Activated T-helper 1 cell treated with anti-CD3 and anti-CD28 coated beads, Interleukin-12 subunit alpha, Interleukin-12 subunit beta, Interleukin-2, Interleukin-4 antibody, amounts not matched to agents 30 ng/mL and 10 ng/mL and 1 ng/mL, durations not matched to agents 14 hours and 24 hours and 36 hours (primary cell): ENCODE measurements at places on chromosomes 2 and 18. TPM values are rescaled to one million over a fixed set of nuclear protein-coding genes. Genes with fewer than 3 reads are reported as not detected.
A peak's percentile ranks its signal among the peaks of the same experiment; 100 is the strongest.

DNA sequence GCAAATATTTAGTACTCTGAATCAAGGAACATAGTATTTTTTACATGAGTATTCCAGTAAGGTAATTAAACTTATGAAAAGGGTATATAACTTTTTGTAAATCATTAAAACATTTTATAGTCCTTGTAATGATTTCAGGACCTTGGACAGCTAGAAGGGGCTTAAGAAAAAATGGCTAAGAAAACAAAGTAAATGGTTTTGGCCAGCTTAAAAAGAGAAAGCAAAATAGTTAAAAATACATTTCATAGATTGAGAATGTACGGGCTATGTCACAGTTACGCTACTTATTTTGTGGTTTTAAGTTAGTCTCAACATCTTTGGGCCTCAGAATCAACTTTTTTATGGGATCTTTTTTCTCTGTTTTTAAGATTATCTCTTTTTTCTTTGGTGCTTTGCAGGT, 26.7 kb downstream of the POLI start:
- H3K4me1 ChIP-seq, result no peaks in the 10 kb centered on the region
- H3K4me3 ChIP-seq, result no peak overlapping the region
- DNase-seq, result no peak

Gene ABCG8
- 0.13 TPM in 1 of 2 replicates, not detected in the other for total RNA-seq

GRCh38 chr2:56918790-56919189, 735.0 kb downstream of the CCDC85A start:
- H3K36me3 ChIP-seq, result no peaks in the 10 kb centered on the region
- no peak overlapping the region for H3K4me3 ChIP-seq
- H3K4me1 ChIP-seq, result no peaks in the 10 kb centered on the region
- no peak overlapping the region for H3K27ac ChIP-seq

GRCh38 chr2:80395251-80395650, 90.7 kb upstream of the LRRTM1 start:
- no peak overlapping the region for H3K27ac ChIP-seq
- H3K4me3 ChIP-seq, result no peak overlapping the region
- H3K4me1 ChIP-seq, result no peaks in the 10 kb centered on the region
- no peaks in the 10 kb centered on the region for H3K27me3 ChIP-seq
- no peak for DNase-seq

GRCh38 chr2:230453006-230453405, 37.0 kb downstream of the SP100 start:
- H3K27me3 ChIP-seq, result no peaks in the 10 kb centered on the region
- H3K36me3 ChIP-seq, result peaks cover 76% of the 10 kb centered on the region
- no peak for DNase-seq

Gene CPSF3
- total RNA-seq, result 74.3 and 74.7 TPM in 2 replicates

- H3K36me3 ChIP-seq, result no peaks in the 10 kb centered on the region
- DNase-seq, result no peak
- no peak overlapping the region for H3K4me3 ChIP-seq
- no peak overlapping the region for H3K27ac ChIP-seq
- peaks cover 6% of the 10 kb centered on the region for H3K27me3 ChIP-seq
- no peaks in the 10 kb centered on the region for H3K4me1 ChIP-seq
Measured at GRCh38 chr18:48079885-48080284, 149.4 kb upstream of the SMAD2 start.

Gene DPYSL5
- 0.23 TPM in 1 of 2 replicates, not detected in the other for total RNA-seq

GRCh38 chr18:23131693-23132319, 3.5 kb upstream of the CABLES1 start:
- no peak overlapping the region for H3K27ac ChIP-seq
- peaks cover 22% of the 10 kb centered on the region for H3K27me3 ChIP-seq
- H3K4me1 ChIP-seq, result peaks cover 20% of the 10 kb centered on the region
- no peak overlapping the region for H3K4me3 ChIP-seq

DNA sequence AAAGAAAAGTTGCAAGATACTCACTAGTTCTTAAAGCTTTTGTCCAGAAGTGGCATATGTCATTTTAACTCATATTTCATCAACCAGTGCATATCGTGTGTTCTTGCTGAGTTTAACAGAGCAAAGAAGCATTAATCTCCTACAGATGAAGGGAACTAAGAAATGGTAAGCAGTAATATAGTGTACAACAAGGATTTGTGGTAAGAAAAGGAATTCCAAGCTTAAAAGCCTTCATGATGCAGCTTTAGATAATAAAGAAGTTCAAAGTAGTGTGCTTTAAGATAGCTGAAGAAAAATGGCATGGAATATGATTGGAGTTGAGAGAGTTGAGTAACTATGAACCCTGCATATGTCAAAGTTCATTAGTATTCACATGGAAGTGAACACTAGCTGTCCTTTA, 649.8 kb upstream of the FSHR start:
- H3K4me3 ChIP-seq, result no peak overlapping the region
- DNase-seq, result no peak
- H3K4me1 ChIP-seq, result no peaks in the 10 kb centered on the region
- no peak overlapping the region for H3K27ac ChIP-seq
- H3K27me3 ChIP-seq, result no peaks in the 10 kb centered on the region

DNA sequence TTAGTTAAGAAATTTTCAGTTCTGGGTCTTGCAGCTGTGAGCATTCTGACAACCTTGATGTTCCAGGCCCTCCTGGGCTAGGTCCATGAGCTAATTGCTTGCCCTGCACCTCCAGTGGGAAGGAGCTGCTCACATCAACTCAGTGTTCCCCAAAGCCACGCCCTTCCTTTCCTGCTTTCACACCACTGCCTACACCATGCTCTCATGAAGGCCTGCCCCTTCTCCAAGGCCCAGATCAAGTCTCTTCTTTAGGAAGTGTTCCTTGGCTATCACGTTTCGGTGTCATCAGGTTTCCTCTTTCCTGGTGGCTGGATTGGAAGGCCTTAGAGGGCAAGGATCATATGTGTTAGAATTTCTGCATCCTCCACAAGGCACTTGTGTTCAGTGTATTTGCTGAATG, 18.8 kb downstream of the TMEM127 start:
- peaks cover 38% of the 10 kb centered on the region for H3K36me3 ChIP-seq
- H3K27ac ChIP-seq, result peak overlapping the region; percentile 80
- peaks cover 60% of the 10 kb centered on the region for H3K4me1 ChIP-seq
- no peaks in the 10 kb centered on the region for H3K27me3 ChIP-seq
- DNase-seq, result no peak

Gene FHOD3
- not detected in 2 replicates for total RNA-seq

- H3K36me3 ChIP-seq, result no peaks in the 10 kb centered on the region
- H3K4me1 ChIP-seq, result no peaks in the 10 kb centered on the region
- DNase-seq, result no peak
Measured at GRCh38 chr18:33699372-33699771, 121.4 kb downstream of the ASXL3 start.

Gene DPP10
- not detected in 2 replicates for total RNA-seq

GRCh38 chr2:212538305-212539071, at the start of gene ERBB4:
Gene ERBB4, minus strand, starts transcription at chr2:212538802. Its CDS starts 272 bp downstream, at chr2:212538530.
- no peak for DNase-seq
- H3K4me1 ChIP-seq, result peaks cover 4% of the 10 kb centered on the region
- H3K4me3 ChIP-seq, result peak within 1 kb of the TSS; percentile 26
- H3K27me3 ChIP-seq, result peaks cover 61% of the 10 kb centered on the region
- H3K27ac ChIP-seq, result no peak within 1 kb of the TSS

Gene CDH2
- total RNA-seq, result 0.10 and 0.16 TPM in 2 replicates

DNA sequence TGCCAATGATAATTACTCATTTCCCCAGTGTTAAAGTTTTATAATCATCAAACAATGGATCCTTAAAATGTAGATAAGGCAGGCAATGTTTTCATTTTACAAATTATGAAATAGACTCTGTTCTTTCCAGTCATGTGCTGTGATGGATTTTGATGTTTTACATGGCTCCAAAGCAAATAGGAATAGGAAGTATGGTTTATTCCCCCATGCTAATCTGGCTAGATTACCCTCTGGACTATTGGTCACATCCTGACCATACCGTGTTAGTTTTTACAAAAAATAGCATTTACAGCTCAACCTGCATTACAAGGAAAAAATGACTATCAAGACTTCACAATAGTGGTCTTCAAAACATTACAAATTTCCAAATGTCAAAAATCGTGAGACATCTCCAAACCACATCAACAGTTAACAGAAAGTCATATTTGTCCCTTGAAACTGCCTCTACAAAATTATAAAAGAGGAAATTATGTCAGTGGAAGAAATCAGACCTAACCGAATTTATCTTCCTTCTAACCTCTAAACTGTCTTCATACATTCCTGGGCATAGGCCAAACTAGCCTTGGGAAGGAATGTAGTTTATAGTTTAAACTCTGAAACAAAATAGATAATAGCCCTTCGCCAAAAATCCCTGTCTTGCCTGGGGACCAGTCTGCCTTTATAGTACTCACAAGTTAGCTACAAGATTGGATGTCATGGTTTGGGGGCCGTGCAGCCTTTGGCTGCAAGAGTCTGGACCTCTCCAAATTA, 1941.2 kb upstream of the CELF4 start:
- no peaks in the 10 kb centered on the region for H3K4me1 ChIP-seq
- no peak overlapping the region for H3K4me3 ChIP-seq
- no peaks in the 10 kb centered on the region for H3K27me3 ChIP-seq
- H3K36me3 ChIP-seq, result no peaks in the 10 kb centered on the region
- DNase-seq, result no peak

- no peaks in the 10 kb centered on the region for H3K36me3 ChIP-seq
- no peaks in the 10 kb centered on the region for H3K27me3 ChIP-seq
- no peak overlapping the region for H3K27ac ChIP-seq
Measured at GRCh38 chr2:67215214-67216055, 181.7 kb upstream of the ETAA1 start.

Gene EGR4
- total RNA-seq, result 1.9 TPM in 2 replicates

- H3K27ac ChIP-seq, result no peak overlapping the region
- H3K27me3 ChIP-seq, result no peaks in the 10 kb centered on the region
- DNase-seq, result no peak
- H3K36me3 ChIP-seq, result peaks cover 1% of the 10 kb centered on the region
Measured at GRCh38 chr18:48853588-48853987, 97.2 kb downstream of the SMAD7 start.

DNA sequence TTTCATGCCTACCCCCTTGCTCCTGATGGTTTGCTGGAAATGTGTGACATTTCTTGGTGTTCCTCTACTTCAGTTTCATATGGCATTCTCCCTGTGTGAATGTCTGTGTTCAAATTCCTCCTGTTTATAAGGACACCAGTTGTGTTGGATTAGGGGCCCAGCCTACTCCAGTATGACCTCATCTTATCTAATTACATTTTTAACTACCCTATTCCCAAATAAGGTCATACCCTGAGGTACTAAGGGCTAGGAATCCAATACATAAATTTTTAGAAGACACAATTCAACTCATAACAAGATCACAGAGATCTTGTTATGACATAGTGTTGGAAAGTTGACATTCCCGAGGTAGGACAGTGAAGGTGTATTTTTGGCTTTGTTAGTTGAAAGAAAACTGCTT, 5.5 kb downstream of the FAM210A start:
- H3K27ac ChIP-seq, result no peak overlapping the region
- H3K4me1 ChIP-seq, result peaks cover 40% of the 10 kb centered on the region
- H3K4me3 ChIP-seq, result no peak overlapping the region
- peaks cover 26% of the 10 kb centered on the region for H3K36me3 ChIP-seq

Gene VSNL1
- total RNA-seq, result not detected in 2 replicates

Gene LDLRAD4
- 34.5 and 35.2 TPM in 2 replicates for total RNA-seq

Gene DYNC1I2
- total RNA-seq, result 49.3 and 49.4 TPM in 2 replicates

DNA sequence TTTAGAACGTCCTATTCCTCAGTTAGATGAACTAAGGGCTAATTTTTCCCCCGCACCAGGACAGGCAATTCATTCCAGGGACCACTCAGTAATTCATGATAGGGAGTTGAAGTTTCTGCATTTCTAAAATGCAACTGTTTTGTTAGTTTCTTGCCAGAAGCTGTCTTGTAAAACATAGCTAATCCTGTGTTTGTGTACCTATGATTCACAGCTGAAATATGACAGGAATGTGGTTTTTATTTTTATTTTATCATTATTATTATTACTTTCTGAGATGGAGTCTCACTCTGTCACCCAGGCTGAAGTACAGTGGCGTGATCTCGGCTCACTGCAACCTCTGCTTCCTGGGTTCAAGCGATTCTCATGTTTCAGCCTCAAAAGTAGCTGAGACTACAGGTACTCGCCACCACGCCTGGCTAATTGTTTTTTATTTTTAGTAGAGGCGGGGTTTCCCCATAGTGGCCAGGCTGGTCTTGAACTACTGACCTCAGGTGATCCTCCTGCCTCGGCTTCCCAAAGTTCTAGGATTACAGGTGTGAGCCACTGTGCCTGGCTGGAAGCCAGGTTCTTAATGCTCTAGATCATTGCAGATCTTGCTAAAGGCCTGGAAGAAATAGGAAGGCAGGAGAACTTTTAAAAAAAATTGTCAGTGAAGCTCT, 154.8 kb upstream of the FHL2 start:
- H3K4me3 ChIP-seq, result no peak overlapping the region
- H3K36me3 ChIP-seq, result no peaks in the 10 kb centered on the region
- H3K27me3 ChIP-seq, result peaks cover 32% of the 10 kb centered on the region
- no peak for DNase-seq

DNA sequence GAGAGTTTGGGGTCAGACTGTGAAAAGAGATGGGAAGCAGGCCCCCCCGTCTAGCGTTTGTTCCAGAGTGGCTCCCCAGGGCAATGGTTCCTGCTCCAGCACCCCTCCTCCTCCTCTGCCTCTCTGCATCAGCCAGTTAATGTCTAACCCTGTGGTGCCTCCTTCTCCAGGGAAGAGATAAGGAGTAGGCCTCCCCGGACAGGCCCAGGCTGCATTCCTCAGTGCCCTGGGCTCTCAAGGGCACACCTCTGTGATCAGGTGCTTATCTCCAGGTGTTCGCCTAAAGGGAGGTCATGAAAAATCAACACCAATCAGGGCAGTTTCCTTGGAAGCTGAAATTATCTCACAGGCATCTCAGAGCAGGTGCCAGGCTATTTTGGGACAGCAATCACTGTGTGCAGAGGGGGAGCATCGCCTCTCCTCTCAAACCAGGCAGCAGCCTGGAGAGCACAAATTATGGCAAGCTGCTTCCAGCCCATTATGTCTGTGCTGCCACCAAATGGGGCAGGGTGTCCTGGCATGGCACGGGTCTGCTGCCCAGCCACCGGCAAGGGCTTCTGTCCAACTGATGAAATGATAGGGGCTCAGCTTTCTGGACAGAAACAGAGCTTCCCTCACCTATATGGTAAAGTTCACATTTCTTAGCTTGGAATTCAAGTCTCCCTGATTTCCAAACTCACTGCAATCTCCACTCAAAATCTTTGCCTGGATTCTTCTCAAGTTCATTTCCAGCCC, 255.8 kb upstream of the SLC14A2 start:
- H3K4me1 ChIP-seq, result no peaks in the 10 kb centered on the region
- DNase-seq, result no peak
- H3K27ac ChIP-seq, result no peak overlapping the region

DNA sequence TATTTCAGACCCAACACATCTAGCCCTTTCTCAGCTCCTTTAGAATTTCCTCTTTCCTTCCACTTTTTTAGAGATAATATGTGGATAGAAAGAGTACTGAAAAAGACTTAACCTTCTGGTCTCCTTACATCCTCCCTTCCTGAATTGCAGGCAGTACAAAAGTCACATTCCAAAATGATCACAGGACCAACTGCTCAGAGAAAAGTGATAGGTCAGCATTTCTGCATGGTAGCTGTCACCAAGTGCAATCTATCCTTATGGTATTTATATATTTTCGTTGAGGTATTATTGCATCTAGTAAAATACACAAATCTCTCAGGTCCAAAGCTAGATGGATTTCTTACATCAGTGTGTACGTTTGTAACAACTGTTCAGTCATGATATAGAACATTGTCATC, 427.5 kb downstream of the LPIN1 start:
- H3K27me3 ChIP-seq, result peaks cover 2% of the 10 kb centered on the region
- no peak overlapping the region for H3K27ac ChIP-seq

Gene PROM2
- 0.29 and 0.37 TPM in 2 replicates for total RNA-seq

- no peaks in the 10 kb centered on the region for H3K4me1 ChIP-seq
- H3K27me3 ChIP-seq, result peaks cover 2% of the 10 kb centered on the region
- H3K36me3 ChIP-seq, result no peaks in the 10 kb centered on the region
- no peak for DNase-seq
- H3K4me3 ChIP-seq, result no peak overlapping the region
Measured at GRCh38 chr2:236205867-236206645, 37.9 kb upstream of the GBX2 start.

- H3K4me1 ChIP-seq, result peaks cover 6% of the 10 kb centered on the region
- H3K36me3 ChIP-seq, result no peaks in the 10 kb centered on the region
- peaks cover 15% of the 10 kb centered on the region for H3K27me3 ChIP-seq
- H3K4me3 ChIP-seq, result no peak overlapping the region
- DNase-seq, result no peak
Measured at GRCh38 chr18:76212960-76213359, 282.1 kb downstream of the ZNF516 start.

Gene LOXL3
- 1.9 and 2.0 TPM in 2 replicates for total RNA-seq
